ENCODE measurements at places on chromosomes 5 and 9.

GRCh38 chr5:120457839-120458507, 6.1 kb upstream of the PRR16 start:
- DNase-seq: peak; percentile 70

DNA sequence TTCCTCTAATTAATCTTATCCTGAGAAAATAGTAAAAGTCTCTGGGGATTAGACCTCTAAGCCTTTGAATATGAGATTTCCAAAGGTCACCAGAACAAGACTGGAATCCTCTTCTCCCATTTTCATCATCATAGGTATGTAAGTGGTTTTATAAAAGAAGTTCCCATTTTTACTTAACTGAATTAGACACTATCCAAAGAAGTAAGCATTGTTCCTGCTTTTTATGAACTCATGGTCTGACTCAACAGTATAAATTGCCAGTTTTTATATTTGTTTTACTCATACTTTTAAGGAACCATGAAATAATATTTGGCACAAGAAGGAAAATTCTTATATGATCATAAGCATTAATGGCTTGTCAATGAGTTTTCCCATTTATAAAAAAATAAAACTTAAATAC, 167.1 kb upstream of the ADRA1B start:
- DNase-seq: no peak

GRCh38 chr9:77885104-77885672, 146.4 kb downstream of the GNAQ start:
- no peak for DNase-seq

DNA sequence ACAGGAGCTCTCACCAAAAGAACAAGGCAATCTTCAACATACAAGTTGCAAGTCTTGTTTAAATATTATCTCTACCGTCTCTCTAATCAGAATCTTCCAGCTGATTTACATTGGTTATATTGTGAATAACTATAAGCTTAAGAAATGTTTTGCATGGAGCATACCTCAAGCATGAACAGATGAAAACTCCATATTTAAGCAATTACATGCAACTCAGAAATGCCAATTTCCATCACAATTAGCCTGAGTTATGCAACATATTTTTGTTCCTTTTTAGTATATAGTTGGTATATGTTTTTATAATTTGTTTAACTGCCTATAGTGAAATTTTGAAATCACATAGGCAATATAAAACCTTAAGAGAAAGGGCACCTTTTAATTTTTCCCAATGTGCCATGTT, 142.5 kb downstream of the DENND1A start:
- no peak for DNase-seq

GRCh38 chr9:107975426-107976010, 485.9 kb upstream of the KLF4 start:
- DNase-seq: no peak

GRCh38 chr5:36561601-36562000, 44.8 kb upstream of the SLC1A3 start:
- no peak for DNase-seq

DNA sequence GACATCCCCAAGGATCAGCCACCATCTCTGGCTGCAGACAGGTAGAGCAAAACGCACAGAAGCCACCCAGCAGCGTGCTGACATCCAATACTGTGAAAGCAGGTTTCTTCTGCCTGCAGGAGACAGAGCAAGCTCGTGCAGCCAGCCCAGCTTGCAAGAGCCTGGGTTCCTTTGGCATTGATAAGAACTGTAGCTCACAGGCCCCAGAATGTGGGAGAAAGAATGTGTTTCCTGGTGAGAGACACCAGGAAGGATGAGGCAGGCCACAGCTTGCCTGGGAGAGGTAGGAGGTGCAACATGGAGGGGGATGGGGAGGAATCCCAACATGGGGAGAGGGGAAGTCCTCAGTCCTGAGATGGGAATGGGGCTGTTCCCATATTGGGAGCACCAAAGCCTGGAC, 34.0 kb upstream of the ARAP3 start:
- no peak for DNase-seq

- no peak for DNase-seq
Observed at GRCh38 chr9:113858282-113858681, 17.8 kb upstream of the ZNF618 start.

GRCh38 chr5:56327809-56328208, 94.7 kb upstream of the ANKRD55 start:
- DNase-seq: no peak

DNA sequence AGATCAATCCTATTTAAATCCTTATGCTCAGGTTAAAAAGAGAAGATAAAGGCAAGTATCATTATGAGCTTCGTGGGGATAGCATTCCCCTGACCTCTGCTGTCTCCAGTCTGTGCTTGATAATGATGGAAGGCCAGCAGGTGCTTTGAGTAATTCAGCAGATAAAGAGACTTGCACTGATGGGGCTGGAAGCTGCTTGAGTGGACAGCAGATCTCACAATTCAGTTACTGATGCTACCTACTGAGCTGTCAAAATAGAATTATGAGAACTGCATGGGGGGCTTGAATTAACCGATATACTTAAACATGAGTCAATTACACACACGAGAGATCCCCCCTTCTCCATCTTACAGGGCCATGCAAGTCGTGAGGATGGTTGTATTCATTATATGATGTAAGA, 107.7 kb upstream of the GPR151 start:
- peak; percentile 31 for DNase-seq

DNA sequence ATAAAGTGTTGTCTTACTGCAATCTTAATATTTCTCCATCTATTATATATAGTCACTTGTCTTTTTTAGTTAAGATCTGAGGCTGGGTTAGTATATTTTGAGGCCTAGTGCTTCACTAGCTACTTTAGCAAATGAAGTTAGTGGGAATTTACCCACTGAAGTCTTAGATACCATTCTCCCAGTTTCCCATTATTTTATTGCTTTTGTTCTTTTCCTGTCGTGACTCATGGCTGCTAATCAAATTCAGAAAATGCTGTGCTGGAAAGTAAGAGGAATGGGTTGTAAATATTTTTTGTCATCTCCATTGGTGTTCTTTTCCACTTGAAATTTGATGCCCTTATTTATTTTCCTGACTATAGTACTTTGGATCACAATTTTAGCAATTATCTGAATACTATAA, 14.2 kb downstream of the TCERG1 start:
- no peak for DNase-seq
